ENCODE measurements at places on chromosomes 1 and 21.
A peak's percentile ranks its signal among the peaks of the same experiment; 100 is the strongest.

GRCh38 chr1:21384620-21385019 is 55.3 kb upstream of the NBPF3 start:
- DNase-seq, result no peak

GRCh38 chr1:246577720-246578106 is 11.5 kb downstream of the CNST start:
- DNase-seq, result no peak

GRCh38 chr1:160143695-160144094 is 7.7 kb upstream of the ATP1A4 start:
- no peak for DNase-seq

DNA sequence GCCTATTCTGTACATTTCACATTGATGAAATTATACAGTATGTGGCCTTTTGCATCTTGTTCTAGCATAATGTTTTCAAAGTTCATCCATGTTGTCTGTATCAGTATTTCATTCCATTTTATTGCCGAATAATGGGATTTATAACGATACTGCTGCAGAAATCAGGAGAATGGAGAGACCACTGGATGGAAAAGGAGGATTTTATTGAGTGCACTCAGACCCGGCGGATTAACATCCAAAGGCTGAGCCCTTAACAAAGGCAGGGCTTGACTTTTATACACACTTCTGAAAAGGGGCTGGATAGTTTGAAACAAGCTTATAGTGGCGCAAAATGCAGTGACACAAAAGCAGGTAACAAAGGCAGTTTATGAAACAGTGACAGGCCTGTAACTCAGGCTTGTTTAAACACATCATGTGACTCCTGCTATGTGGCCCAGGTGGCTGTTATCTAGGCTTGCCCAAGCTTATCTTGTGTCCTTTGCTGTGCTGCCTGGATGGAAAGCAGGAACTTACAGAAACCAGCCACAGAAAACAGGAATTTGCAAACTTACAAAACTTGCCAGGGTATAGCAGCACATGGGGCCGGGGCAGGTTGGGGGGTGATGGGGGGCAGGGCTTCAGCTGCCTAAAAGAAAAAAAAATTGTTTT is 32.8 kb upstream of the KCNJ15 start:
- no peak for DNase-seq

DNA sequence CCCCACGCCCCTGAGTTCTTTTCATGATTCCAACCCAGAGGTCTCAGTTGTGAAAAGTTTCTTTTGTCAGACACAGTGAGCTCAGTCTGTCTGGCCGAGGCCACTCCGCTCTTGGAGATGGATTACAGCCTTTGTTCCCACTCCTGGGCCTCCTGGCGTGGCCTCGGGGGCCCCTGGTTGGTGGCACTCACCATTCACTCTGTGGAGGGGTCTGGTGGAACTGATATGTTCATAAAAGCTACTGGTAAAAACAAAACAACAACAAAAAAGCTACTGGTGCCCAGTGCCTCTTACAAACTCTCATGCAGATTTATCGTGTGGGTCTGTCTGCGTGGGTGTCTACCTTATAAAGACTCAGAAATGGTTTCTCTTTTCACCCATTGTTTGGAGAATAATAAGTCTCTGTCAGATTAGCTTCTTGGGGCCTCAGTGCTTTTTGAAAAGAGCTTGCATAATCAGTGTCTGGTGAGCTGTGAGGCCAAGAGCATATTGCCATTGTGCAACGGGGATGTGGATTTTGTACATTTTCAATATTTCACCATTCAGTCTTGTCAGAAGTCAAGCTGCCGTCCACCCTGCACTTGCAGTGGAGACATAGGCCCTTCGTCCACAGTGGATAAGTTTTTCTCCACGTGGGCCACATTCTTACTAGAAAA is 86.7 kb downstream of the GALNT2 start:
- no peak for DNase-seq

- DNase-seq, result no peak
Observed at GRCh38 chr21:28144653-28145052, 848.0 kb downstream of the LTN1 start.

DNA sequence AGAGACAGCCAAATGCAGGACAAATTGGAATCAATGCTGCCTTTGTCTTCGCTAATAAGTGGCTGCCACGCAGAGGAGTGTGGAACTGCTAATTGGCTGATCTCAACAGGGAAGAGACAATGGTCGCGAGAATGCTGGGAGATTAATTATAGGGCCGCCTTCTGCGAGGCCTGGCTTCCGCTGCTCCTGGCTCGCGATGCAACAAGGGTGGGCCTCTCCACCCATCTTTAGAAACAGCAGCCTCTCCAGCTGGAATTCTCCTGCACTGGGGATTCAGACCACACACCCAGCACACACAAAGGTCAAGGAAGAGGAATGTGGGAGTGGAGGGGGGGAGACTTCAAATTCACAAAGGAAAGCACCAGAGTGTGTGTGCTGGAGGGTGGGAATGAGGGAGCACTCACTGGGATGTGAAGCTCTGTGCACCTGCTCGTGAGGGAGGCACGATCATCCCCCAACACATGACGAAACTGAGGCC is 200.7 kb upstream of the GRIK3 start:
- DNase-seq, result peak; percentile 67

- no peak for DNase-seq
Observed at GRCh38 chr1:174775621-174776020, 224.1 kb upstream of the CACYBP start.
